CD4-positive, alpha-beta T cell treated with Interleukin-6 for 4 hours (primary cell): ENCODE measurements at places on chromosomes 5 and 9.

GRCh38 chr5:158236511-158237335 lies 377.8 kb upstream of the CLINT1 start:
- DNase-seq, result no peak

DNA sequence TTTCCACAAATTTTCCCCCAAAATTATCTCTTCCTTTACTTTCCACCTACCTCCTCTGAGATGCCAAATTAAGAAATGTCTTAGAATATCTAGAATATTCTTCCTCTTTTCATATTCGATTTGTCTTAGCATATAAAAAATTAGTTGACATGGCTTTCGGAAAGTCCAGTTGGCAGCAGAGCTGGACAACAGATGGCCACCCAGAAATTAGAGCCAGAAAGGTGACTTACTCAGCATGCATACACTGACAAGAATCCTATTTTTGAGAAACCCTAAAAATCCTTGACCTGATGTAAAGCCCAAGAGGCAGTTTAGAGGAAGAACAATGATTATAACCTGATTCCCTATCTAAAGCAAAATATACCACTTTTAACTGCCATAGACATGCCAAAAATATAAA lies 22.0 kb downstream of the TMEM167A start:
- DNase-seq, result no peak

DNA sequence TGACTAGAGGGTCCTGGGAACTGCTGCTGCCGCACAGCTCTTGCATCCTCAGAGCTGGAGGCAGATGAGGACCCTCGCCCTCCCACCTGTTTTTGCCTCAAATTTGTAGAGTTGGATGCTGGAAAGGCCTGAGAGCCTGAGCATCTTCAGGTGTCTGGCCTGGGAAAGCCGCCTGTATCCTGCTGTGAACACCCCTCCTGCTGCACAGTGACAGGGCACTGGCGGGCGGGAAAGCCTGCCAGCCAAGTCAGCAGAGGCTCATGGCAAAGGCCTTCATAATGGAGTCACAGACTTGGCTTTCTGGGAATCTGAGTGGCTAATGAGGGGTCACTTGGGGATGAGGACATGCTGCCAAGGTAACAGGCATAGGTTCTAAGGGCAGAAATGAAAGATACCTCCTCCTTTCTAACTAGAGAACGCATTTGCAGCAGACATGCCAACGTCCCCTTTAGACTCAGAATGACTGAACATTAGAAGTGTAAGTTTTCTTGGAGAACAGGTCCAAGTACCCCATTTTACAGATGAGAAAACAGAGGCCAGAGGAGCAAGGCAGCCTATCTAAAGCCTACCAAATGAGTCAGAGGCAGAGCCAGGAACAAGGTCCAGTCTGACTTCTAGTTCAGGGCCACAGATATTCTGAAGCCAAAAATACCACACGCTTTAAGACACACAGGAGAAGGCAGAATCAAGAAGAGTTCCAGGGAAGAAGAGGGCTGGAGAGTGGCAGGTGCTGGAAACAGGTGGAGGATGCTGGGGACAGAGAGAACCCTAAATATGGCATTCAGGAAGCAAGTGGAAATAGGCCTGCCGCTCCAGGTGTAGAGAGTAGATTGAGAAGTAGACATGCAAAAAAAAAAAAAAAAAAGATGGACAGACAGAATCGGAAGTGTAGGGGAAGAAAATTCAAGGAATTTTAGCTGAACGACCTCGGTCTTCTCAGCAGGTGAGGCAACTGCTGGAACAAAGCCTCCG lies 44.1 kb downstream of the EPB41L4B start:
- no peak for DNase-seq

- no peak for DNase-seq
Measured at GRCh38 chr5:41796061-41796460, 74.2 kb downstream of the OXCT1 start.

DNA sequence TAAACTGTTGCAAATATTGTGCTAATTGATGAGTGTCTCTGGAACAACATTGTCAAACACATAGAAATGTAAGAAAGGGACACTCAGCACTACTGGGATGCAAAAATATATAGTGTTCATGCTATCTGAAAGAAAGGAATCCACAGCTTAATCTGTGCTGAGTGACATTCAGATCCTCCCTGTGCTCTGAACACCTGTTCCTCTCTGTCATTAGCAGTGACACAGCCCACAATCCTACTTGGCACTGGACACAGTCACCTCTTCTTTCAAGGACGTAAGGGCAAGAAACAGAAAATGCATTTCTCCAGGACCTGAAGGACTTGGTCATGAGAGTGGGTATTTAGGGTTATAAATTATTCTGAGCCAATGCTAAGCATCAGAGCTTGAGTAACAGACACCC lies 121.4 kb upstream of the SV2C start:
- DNase-seq, result no peak

DNA sequence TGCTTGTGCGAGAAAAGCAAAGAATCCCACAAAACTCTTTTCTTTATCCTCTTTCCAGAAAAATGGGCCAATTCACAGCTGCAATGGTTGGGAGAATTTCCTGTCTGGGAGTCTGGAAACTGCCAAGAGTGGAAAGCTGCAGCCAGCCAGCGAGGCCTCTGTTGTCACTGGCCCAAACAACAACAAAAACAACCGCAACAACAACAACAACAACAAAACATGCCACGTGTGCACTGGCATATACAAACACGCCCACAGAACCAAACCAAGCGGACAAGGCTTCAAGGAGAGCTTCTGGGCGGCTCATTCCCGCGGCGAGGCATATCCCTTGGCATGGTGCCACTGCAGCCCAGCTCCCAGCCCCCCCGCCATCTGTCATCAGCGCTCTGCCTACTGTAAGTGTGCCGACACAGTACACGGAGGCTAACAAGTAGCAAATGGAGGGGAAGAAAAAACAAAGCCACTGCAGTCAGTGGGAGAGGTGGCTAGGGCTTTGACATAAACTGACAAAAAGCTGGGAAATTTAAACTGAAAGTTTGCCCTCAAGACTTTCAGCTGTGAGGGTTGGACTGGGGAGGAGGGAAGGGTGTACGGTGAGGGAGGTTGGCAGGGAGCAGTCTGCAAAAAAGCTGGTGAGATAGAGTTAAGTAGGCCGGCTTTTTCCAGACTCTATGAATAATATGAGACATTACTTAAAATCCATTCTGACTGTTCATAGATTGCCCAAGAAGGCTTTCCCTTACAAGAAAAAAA lies 165.0 kb upstream of the ZNF462 start:
- no peak for DNase-seq

DNA sequence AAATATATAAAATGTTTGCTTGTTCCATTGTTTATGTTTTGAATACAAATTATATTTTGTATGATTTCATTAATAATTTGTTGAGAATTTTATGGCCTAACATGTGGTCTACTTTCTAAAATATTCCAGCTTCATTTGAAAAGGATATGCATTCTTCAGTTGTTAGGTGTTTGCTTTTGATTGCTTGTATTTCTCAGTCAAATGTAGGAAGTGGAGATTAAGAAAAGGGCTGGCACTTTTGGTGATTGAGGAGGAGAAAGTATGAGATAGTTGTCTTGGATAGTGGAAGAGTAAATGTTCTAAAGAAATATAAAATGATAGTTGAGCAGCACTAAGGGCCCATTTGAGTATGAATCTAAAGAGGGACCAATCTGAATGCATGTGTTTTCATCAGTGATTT lies 23.1 kb downstream of the JAK2 start:
- no peak for DNase-seq

DNA sequence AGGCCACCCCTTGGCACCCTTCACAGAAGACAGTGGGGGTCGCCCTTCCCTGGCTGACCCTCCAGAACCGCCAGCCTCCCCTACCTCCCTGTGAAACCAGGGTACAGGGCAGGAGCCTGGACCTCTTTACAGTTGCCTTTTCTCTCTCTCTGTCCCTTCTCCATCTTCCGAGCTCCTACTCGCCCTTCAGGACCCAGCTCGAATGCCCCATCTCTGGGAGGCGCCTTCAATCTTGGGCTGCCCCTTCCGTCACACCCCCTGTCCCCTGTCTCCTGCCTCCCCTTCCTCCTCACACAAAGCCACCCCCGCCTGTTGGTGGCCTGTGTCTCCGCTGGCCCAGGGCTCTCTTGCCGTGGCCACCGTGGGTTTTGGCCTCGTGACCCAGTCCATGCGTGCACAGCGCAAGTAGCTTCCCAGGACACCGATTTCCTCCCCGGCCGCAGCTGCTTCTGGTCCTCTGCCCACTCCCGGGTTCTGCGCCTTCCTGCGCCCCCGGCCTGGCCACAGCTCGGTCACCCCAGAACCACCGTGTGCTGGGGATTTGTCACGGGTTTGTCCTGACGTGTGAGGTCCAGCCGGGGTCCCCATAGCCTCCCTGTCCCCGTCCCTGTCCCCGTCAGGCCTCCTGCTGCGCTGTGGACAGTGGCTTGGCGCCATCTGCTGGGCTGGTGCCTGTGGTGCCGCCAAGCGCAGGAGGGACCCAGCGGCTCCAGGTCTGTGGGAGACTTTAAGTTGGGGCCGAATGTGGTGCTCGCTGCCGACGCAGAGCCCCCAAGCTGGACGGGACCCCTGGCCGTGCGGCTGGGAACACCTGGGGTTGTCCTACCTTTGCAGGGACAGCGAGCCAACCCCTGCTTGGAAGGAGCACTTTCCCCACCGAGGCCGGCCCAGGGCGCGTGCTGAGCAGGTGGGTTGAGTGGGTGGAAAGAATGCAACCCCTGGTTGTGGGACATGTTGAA lies 4.0 kb upstream of the TMEM250 start:
- peak; percentile 82 for DNase-seq

DNA sequence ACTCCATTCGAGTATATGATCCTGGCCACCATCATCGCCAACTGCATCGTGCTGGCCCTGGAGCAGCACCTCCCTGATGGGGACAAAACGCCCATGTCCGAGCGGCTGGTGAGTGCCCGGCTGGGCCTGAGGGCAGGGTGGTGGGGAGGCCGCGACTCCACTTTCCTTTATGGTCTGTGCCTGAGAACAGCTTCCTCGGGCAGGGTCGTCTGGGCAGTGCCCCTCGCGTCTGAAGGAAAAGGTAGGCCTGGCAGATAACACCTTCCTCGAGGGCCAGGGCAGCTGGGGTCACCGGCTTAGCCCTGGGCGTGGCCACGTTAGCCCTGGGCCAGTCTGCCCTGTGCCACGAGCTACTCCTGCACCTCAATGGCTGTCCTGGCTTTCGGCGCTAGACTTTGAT lies 1.5 kb downstream of the CACNA1B start:
- no peak for DNase-seq

GRCh38 chr9:32306006-32306405 lies 78.4 kb upstream of the ACO1 start:
- DNase-seq, result no peak

GRCh38 chr5:39721394-39721793 lies 296.6 kb upstream of the DAB2 start:
- no peak for DNase-seq

GRCh38 chr5:88695232-88695631 lies 187.8 kb downstream of the MEF2C start:
- DNase-seq, result no peak

DNA sequence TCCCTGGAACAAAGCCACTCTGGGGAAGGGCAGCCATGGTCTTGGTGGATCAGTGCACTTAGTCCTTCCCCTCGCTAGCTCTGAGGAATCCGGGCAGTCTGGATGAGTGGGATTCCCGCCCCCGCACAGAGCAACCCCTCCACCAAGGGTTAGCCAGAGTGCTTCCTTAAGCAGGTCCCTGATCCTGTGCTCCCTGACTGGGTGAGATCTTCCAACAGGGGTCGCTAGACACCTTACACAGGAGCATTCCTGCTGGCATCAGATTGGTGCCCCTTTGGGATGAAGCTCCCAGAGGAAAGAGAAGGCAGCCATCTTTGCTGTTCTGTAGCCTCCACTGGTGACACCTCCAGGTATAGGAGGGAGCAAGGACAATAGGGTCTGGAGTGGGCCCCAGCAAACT lies 228.8 kb downstream of the AP3B1 start:
- DNase-seq, result no peak

- no peak for DNase-seq
Measured at GRCh38 chr5:98581112-98581997, 192.1 kb upstream of the RGMB start.

DNA sequence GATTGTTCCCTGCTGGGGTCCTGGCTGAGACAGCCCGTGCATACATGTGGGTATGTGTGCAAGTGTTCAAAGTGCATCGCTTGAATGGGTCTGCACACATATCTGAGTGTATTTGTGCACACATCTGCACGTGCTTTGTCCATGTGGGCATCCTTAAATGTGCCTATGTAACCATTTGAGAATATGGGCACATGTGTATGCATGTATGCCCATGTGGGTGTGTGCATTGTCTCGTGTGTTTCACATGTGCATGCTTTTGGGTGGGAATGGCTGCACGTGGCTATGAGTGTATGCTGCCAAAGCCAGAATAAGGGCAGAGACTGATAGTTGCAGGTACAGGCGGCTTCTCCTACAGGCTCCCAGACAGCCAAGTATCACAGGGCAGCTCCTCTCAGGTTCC lies 107.3 kb downstream of the LHX2 start:
- no peak for DNase-seq

DNA sequence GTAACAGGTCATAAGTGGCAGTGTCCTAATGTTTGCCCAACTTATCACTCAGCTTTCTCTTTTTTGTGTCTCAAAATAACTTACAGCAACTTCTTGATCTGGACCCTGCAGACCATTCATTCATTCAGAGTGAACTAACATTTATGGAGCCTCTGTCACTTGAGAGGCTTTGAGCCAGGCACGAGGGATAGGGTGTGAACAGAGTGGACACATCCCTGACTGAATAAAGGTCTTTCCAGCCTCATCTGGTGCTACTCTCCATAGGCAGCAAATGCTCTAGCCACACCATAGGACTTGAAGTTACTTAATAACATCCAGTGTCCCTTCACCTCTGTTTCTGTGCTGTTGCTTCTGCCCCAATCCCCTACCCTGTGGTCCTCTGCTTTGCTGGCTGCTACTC lies 212.1 kb upstream of the FBN2 start:
- no peak for DNase-seq

DNA sequence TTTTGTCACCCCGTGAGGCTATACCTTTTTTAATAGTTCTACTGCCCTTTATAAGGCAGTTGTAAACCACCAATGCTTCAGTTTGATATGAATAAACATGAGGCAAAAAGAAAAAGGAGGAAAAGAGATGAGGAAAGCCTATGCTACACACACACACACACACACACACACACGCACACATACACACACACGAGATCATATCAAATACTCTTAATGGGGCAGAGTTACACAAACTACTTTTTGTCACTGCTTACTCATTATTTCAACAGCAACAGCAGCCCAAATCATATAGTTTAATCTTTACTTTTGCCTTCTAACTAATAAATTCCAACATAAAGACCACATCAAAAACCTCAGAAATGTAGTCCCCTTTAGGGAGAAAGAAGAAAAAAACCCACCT lies 116.8 kb upstream of the PAM start:
- DNase-seq, result no peak
